WTC11 (cell line): ENCODE measurements at places on chromosomes 4 and X. TPM values are rescaled to one million over a fixed set of nuclear protein-coding genes. Genes with fewer than 3 reads are reported as not detected.

GRCh38 chrX:68883800-68884199 is 55.0 kb downstream of the EFNB1 start:
- no peak for DNase-seq

- DNase-seq = no peak
Observed at GRCh38 chr4:28792917-28793597, 1927.1 kb upstream of the PCDH7 start.

DNA sequence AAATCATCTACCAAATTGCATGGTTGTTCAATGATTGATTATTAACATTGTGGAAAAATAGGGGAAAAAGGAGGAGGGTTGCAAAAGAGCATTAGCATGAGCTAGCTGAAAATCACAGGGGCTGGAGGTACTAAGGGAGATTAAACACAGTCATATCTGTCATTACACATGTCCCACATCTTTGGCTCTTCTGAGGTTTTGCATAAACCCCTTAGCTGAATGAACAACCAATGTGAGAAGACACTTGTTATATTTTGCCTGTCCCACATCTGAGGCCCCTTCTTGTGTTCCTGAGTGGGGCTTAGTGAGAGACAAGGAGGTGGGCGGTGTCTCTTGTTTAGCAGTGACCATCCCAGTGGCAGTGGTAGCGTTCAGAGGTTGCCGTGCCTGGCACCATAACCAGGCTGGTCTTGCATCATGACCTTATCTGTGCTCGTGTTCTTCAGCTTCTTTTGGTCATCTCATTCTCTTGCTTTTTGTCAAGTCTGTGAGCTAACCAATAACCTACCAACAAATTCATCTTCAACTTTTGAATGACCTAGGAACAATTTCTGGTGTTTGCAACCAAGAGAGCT is 95.6 kb downstream of the MID1IP1 start:
- no peak for DNase-seq

VCX3A gene
- 0.25 to 0.76 TPM (median 0.55 TPM) in 3 replicates for total RNA-seq

AGTR2 gene
- total RNA-seq = not detected in 3 replicates
